ENCODE measurements at places on chromosomes 3 and 15.

DNA sequence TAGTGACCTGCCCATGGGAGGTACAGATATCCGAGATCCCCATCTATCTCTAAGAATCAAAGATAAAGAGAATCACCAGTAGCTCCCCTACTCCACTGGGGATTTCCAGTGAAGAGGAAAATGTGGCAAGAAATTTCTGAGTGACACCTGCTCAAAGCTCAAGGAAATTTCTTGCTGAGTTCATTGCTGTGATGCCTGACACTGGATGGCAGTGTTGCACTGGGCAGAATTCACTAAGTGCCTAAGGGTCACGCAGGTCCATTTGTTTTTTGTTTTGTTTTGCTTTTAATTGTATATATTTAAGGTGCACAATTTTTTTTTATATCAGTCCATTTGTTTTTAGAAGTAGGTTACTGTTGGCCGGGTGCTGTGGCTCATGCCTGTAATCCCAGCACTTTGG lies 109.5 kb upstream of the KCNAB1 start:
- no peak for DNase-seq

GRCh38 chr3:51967384-51968169 lies at the start of gene PCBP4:
PCBP4 (minus strand) TSS chr3:51967454; CDS start chr3:51961240, 6,214 bp downstream.
- peak; percentile 37 for DNase-seq

DNA sequence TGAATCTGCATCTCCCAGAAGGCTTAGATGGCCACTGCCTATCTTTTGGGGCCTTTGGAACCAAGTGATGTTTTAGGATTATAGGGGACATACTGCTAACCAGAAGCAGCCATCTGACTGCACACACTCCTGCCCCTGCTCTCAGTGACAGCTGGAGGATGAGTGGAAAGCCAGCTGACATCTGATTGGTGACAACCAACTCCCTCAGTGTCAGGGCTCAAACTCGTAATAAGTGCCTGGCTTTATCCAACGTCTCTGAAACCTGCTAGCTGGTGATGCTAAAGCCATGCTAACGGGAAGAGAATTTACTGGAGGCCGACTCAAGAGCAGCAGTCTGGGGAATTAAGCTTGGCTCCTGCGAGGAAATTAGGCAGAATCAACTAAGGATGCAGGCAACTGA lies 35.1 kb downstream of the KY start:
- no peak for DNase-seq

DNA sequence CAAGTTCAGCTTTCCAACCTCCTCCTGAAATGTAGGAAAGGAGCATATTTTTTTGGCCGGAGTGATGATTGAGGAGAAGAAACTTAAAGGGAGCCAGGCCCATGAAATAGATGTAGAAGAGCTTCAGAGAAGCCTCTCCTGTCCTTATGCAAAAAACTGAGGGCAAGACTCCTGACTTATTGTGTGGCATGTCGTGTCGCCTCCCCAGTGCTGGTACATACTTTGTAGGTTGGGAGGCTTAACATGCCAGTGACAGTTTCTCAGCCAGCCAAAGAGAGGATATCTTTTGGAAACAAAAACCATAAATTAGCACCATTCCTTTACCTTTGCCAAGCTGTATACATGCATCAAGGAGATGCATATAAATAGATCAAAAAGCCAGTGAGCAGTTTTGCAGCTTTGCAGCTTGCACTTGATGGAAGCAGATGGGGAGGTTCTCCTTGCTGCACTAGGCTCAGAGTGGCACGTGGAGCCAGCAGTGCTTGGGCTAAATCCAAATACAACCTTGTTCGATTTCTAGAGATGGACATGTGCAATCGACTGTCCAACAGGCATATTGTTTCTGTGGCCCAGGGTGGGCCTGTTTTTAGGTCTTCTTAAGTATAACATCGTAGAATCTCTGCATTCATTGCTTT lies 10.2 kb downstream of the SLCO3A1 start:
- DNase-seq: no peak

GRCh38 chr3:15645740-15646501 lies 44.4 kb downstream of the BTD start:
- no peak for DNase-seq

DNA sequence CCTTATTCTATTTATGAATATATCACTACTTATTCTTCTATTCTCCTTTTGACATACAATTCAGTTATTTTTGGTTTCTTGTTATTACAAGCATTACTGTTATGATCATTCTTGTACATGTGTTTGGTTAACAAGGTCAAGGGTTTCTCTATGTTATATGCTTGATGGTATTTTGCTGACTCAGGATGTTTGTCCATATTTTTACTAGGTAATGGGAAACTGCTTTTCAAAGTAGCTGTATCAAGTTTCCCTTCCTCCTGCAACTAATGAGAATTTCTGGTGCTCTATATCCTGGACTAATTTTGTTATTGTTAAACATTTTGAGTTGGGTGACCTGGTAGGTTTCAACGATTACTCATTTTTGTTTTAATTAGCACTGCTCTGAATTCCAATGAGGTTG lies 841.0 kb downstream of the OTOL1 start:
- DNase-seq: no peak

DNA sequence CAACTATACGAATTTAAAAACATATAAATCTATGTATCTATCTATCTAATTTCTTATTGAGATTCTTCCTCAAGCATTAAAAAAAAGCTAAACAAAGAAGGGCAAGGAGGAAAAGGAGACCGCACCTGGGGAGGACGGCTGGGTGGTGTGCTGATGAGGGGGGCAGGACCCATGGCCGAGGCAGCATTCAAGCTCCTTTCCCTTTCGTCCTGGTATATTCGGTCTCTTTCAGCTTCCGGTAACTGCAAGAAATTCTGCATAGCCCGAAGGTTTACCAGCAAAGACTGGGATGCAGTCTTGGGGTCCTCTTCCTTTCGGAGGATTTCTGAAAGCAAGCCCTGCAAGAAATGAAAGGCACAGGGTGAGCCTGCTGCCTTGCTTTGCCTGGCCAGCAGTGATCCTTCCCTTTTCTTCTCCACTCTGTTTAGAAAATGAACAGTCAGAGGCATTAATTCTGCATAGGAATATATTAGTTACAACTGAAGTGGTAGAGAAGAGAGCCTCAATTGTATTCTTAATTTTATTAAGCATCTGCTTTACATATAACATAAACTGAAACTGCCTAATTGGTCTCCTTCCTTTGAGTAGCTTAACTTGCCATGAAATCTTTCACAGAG lies 38.8 kb downstream of the SATB1 start:
- DNase-seq: no peak

DNA sequence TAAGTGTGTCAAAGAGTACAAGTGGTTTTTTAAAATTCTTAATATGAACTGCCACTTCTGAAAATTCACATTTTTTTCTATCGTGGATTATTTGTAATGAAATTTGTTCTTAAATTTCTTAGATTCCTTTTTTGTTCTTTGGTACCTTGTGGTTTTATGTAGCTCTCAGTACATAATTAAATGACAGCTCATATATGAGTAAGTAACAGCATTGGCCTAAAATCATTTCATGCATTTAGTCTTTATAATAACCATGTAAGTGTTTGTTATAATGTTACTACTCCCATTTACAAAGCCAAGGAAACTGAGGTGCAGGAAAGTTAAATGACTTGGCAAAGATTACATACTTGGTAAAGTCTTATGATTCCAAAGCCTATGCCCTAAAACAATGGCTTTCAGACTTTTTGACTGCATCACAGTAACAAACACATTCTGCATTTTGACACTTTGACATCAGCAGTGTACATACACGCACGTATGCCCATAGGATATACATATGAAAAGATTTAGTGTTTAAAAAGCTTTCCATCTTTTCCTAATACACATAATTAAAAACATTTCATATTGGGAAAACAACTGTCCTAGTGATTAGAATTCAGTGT lies 14.9 kb downstream of the SPRED1 start:
- DNase-seq: no peak

GRCh38 chr3:144866476-144866875 lies 894.9 kb downstream of the DIPK2A start:
- DNase-seq: no peak

DNA sequence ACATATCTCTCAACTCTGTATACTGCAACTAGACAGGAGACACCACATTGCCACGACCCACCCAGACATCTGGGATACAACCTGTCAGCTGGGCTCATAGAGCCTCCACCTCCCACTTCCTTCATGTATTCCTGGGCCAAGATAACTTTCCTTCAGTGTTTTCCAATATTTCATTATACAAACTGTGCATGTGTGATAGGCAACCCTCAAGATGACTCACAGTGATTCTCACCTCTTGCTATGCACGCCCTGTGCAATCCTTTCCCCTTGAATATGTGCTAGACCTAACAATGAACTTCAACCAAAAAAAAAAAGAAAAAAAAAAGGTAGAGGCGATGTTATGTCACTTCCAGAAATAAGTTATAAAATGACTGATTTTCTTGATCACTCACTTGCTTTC lies 138.0 kb upstream of the ALCAM start:
- no peak for DNase-seq

DNA sequence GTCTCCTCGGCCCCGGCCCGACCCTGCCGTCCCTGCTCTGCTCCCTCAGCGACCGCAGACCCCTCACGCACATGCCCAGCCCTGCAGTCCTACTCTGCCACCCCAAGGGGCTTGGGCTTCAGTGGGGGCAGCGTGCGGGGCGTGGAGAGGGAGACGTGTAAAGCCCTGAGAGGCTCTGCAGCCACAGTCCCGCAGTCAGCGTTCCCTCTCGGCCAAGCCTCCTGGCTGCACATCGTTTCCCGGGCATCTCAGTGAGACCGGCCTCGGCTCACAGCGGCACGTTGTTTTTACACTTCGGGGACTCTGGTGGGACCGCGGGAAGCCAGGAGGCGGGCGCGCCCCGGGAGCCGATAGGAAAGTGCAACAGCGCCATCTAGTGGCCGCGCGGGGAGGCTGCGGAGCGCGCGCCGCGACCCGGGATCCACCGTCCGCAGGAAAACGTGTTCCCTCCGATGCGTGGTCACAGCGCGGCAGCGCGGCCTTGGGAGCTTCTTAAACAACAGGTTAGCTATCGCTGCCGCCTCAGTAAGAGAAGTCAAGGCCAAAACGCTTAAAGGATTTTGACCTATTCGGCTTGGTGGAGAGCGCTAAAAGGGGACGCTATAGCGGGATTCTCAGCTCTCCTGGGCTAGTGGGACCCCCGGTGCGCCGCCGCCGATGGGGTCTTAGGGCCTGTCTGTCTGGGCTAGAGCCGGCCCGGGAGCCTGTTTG lies 226.8 kb upstream of the IGF1R start:
- DNase-seq: peak; percentile 64

DNA sequence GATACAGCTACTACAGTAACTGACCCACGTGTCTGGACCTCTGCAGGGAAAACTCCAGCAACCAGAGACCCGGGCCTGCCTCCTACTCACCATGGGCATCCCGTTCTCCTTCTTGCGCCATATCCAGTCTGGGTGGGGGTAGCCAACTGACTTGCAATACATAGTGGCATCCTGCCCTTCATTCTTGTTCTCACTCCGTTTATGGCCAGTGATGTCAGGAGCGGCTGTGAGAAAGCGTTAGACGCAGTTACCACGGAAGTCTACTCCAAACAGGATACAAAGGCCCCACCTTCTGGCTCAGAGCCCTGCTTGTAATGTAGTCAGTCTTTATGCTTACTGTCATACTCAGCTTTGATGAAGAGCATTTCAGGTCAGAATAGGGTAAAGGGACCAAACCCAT lies 59.6 kb downstream of the NPTN start:
- no peak for DNase-seq

DNA sequence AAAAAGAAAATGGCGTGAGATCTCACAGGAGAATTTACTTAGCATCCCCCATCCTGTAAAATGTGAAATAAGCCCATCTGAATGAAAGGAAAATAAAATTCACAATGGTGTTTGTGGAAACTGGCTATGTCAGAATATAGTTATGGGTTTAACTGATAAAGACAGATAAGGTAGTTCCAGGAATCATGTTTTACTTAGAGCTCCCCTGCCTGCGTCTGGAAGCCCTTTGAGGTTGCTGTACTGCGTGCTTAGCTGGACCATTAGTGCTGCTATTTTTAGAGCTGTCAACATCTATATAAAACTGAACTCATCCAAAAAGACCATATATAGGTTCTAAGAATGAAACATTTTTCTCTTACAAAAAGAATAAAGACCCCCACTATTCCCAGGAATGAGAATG lies 130.8 kb downstream of the LSAMP start:
- DNase-seq: no peak

DNA sequence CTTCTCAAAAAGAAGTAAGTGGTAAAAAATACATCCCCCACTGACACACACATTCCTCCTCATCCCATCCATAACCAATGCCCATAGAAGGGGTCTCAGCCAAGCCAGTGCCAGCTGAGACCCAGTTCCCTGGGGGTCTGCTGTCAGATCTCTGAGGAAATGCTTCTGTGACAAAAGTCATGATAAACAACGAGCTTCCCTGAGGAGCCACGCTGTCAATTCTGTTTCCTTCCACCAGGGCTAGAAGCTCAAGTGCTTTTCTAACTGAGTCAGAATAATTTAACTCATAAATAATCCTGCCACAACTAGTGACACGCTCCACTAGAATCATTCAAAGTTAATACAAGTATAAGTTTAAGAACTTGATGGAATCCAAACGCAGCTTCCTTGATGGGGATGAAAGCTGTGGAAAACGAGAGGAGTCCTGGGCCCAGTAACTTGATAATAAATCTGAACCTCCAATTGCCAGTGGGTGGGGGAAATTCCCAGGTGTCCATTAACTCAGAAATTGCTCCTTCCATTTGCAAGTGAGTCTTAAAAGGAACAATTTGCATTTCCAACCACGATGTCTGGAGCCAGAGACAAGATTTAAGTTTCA lies 348.7 kb upstream of the LMCD1 start:
- no peak for DNase-seq

DNA sequence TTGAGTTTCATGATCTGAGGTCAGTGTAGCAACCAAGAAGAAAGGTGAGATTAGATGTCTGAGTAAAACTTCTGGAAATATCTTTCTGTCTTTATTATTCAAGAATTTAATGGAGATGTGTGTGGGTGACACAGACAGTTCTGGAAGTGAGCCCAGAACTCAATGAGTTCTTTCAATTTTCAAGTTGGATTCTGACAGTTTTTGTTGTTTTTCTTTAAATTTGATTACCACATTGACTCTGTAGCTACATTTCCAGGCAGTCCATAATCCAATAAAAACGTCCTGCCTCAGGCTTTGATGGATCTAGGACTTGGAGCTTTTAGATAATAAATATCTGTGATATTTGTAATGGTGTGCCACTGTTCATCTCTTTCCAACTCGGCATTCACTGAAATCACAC lies 3.9 kb upstream of the PARP14 start:
- DNase-seq: no peak

DNA sequence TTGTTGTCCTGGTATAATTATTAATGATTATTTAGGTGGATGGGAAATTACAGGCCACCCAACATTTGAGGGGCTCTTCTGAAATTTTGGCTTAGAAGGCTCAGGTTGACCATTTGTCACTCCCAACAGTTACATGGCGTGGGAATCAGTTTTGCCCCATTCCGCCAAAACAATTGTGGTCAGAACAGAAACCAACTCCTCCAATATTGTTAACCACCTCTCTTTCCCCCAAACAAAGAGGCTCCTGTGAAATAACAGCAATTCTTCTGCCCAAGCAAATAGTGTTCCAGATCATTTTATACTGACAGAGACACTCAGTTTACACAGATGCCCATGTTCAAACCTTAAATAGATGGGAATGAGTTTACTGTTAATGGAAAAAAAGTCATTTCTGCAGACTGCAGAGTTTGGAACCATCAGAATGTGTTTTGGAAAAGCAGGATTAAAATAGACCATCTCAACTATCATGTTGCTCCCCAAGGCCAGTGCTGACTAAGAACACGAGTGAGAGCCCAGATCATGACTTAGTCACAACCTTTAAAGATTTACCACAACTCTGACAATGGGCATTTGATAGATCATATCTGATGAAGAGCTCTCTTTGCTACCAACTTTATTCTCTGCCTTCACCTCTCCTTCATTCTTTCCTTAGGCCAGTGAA lies 102.1 kb downstream of the DUT start:
- DNase-seq: no peak

GRCh38 chr15:27025481-27025966 lies 54.5 kb downstream of the GABRG3 start:
- DNase-seq: no peak

Measured in activated naive CD4-positive, alpha-beta T cell treated with anti-CD3 and anti-CD28 coated beads, Interleukin-2, amount 50 U/mL, for 16 hours (primary cell).